ENCODE measurements at places on chromosomes 2 and 18.

- DNase-seq = no peak
These were observed 106.9 kb downstream of the SP3 start for GRCh38 chr2:173858291-173858731.

DNA sequence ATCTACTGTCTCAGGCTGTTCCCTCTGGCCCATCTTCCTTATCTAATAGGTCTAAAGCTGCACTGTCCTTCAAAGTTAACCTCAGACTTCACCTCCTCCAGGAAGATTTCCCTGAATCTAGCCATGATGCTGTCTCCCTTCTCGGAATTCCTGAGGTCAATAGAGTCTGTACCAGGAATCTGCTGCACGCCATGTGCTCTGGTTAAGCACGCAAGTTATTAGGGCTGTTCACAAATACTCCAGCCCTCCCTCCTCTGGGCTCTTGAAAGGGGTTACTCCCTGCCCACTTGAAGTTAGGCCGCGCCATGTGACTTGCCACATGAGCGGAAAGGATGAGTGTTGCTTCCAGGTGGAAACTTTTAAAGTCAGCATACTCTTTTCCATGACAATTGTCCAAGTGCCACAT, 43.6 kb downstream of the MCFD2 start:
- no peak for DNase-seq

DNA sequence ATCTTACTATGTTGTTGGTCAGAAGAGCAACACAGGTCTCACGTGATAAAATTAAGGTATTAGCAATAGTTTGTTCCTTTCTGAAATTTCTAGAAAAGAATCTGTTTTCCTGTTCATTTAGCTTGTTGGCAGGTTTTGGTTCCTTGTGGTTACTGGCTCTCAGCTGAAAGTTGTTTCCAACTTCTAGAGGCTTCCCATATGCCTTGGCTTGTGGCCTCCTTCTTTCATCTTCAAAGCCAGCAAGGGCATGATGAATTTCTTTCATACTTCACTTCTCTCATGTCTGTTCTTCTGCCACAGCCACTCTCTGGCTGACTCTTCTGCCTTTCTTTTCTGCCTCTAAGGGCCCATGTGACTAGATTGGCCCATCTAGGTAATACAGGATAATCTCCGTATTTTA, 193.7 kb downstream of the TRIB2 start:
- no peak for DNase-seq

- no peak for DNase-seq
These were observed 18.0 kb downstream of the TWIST2 start for GRCh38 chr2:238865744-238866355.

DNA sequence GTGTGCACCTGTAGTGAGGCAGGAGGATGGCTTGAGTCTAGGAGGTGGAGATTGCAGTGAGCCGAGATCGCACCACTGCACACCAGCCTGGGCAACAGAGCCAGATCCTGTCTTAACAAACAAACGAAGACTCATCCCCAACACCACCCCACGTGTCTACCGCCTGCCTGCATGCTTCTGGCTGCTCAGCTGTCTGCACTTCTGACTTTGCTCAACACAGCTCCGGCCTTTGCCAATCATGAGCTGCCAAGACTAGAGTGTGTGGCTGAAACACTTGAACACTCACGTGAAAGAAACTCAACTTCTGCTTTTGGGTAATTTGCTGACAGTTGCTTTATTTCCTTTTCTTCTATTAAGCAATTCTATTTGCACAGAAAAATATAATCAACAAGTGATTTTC, 32.1 kb upstream of the SP3 start:
- no peak for DNase-seq

GRCh38 chr2:28391564-28392296, 928 bp upstream of the FOSL2 start:
- peak; percentile 36 for DNase-seq

GRCh38 chr2:57776916-57777315, 269.7 kb upstream of the VRK2 start:
- no peak for DNase-seq

GRCh38 chr2:106851087-106851874, 34.7 kb downstream of the ST6GAL2 start:
- DNase-seq = no peak

DNA sequence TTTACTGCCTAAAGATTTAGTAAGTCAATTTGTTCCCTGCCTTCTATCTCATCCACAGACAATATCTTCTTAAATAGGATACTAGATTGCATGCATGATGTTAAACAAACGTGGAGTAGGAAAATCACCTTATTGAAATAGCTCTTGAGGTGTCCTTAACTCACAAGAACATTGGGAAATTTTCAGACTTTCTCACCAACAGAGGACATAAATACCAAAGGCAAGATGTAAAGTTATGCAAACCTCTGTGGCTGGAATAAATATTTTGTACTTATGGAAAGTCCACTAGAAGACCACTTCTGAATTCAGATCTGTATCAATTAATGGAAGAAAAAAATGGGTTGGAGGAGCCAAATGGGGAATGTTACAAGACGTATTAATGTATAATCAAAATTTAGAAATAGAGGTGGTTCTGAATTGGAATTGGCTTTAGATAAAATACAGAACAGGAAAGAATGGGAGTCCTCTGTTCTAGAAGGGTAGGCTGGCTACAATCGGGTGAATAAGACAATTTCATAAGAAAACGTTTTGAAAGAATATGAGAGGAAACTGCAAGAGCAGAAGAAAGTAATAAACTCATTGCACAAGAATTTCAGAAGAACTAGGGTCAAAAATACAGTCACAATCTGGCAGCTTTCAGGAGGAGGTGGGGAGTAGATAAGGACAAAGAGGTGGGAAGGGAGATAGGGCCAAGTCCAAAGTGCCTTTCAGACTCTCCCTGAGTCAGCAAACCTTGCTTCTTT, 69.3 kb upstream of the FN1 start:
- DNase-seq = no peak

GRCh38 chr18:13452388-13452811, 233.8 kb downstream of the LDLRAD4 start:
- no peak for DNase-seq
